ENCODE measurements at places on chromosomes 1 and 21.
A peak's percentile ranks its signal among the peaks of the same experiment; 100 is the strongest.

GRCh38 chr1:119674111-119674526, 26.1 kb upstream of the ZNF697 start:
- DNase-seq, result no peak

GRCh38 chr1:200265881-200266280, 144.0 kb downstream of the ZNF281 start:
- no peak for DNase-seq

DNA sequence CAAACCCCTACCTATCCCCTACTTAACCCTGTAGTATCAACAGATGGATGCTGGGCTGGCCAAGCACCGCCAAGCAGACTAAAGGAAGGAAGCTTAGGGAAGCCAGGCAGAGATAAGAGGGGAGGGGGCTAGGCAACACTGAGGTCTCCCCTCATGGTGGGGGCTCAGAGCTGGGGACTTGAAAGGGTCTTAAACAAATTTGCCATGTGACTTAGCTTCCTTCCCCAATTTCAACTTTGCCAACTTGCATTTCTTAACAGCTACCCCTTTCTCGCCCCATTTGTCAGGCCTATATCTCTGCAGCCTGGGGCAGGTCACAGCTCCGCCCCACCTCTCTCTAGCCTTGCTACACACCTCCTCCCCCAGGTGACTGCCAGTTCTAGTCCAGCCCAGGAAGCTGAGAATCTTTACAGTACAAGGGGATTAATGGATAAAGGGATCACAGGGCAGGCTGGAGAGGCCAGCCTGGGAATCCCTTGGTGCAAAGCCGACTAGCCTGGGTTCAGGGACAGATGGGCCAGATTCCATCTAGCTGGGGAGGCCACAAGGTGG, 3.4 kb downstream of the KIF21B start:
- DNase-seq, result no peak

DNA sequence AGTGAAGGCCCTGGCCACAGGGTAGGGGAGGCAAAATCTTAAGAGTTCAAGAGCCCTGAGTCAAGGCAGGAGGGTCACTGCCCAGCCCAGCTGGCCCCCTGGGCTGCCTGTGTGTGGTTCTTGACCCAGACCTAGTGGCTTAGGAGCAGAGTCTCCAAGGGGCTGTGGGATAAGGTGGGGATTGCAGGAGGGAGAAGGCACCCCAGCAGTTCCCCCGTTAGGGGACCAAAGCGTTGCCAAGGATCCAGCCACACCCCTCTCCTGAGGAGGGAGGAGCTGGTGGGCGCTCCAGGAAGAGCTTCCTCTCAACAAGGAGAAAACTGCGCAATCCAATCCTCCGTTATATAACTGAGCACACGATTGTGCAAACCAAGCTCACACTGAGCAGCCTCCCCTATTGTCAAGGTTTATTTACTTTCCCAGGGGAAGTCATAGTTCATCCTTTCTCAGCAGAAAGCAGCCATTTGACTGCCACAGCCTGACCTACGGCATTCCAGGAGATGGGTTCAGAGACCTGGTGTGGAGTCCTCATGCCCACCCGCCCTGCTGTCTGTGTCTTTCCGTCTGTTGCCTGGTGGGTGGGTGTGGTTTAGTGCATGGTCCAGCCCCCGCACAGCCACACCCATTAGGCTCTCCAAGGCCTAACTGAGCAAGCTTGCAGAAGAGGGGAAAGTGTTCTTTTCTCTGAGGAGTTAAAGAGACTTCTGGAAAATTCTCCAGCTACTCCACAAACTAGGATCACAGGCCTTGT, 3.5 kb downstream of the EPHX1 start:
- DNase-seq, result no peak

GRCh38 chr1:8283058-8283884, 34.6 kb upstream of the SLC45A1 start:
- DNase-seq, result no peak

DNA sequence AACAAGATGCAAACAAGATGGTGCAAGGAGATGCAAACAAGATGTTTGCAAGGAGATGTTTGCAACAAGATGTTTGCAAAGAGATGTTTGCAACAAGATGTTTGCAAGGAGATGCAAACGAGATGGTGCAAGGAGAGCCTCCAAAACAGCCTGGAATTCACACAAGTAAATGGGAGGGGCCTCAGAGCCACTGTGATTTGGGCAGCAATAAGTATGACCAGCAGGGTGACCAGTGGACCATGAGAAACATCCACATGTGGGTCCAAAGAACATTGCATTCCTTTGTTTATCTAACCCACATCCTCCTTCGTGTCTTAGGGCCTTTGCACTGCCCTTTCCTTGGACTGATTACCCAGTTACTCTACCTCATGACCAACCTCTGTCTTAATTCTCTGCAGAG, 162.9 kb downstream of the PLPP3 start:
- DNase-seq, result no peak

GRCh38 chr1:244970236-244970743, 105.9 kb upstream of the HNRNPU start:
- no peak for DNase-seq

GRCh38 chr1:210617293-210617692, 288.6 kb downstream of the HHAT start:
- DNase-seq, result no peak

- DNase-seq, result no peak
Observed at GRCh38 chr21:39363607-39364555, 15.0 kb upstream of the HMGN1 start.

- no peak for DNase-seq
Observed at GRCh38 chr1:217135987-217136894, 413.0 kb upstream of the ESRRG start.

- no peak for DNase-seq
Observed at GRCh38 chr1:9996624-9997582, at the start of gene RBP7. Gene RBP7 (plus strand): TSS chr1:9997228. CDS start chr1:9997259, 31 bp downstream.

- peak; percentile 31 for DNase-seq
Observed at GRCh38 chr1:28775121-28775942, 36.6 kb upstream of the OPRD1 start.

DNA sequence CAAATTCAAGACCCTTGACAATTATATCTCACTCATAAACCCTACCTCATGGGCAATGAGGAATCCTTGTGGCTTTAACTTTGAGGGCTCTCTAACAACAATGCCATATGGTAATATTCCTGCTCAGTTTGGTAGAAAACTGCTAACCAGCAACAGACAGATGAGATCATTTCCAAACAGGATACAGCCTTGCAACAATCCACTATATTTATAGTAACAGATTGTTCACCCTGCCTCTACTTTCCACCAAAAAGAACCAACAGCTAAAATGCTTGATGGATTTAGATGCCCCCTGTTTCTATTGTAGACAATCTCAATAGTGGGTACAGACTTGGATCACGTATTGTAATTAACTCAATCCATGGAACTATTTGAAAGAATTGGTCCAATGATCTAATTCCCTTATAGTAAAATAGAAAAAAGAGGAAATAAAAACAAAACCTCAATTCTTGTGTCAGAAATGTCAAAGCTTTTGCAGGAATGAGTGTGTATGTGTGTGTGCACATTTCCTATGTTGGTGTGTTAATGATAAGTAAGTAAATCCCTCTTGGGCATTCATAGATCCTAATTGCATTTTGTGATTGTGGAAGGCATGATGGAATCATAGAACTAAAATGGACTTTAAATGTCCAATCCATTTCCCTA, 100.0 kb upstream of the EDEM3 start:
- no peak for DNase-seq

DNA sequence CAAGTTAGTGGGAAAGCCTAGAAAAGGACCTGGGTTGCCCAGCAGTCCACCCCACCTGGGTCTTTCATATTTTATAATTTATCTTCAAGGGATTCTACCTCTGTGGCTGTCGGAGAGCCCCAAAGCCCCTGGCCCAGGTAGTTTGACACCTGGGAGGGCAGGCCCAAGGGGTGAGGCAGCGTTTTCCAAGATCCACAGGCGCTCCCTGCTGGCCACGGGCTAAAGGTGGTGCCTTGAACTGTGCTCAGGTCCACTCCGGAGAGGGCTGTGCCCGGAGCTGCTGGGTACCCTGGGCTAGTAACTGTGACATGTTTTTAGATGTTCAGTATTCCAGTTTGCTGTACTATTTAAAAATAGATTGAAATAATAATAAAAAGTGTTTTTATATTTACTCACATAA, 37.2 kb upstream of the CRNN start:
- DNase-seq, result no peak

- no peak for DNase-seq
Observed at GRCh38 chr1:48889082-48889481, 112.4 kb upstream of the BEND5 start.
